ENCODE measurements at places on chromosomes 12 and 14. TPM values are rescaled to one million over a fixed set of nuclear protein-coding genes. Genes with fewer than 3 reads are reported as not detected.
A peak's percentile ranks its signal among the peaks of the same experiment; 100 is the strongest.

Gene GSG1
- polyA plus RNA-seq, result 1.6 TPM

Gene HOXC4
- 0.05 TPM for polyA plus RNA-seq

DNA sequence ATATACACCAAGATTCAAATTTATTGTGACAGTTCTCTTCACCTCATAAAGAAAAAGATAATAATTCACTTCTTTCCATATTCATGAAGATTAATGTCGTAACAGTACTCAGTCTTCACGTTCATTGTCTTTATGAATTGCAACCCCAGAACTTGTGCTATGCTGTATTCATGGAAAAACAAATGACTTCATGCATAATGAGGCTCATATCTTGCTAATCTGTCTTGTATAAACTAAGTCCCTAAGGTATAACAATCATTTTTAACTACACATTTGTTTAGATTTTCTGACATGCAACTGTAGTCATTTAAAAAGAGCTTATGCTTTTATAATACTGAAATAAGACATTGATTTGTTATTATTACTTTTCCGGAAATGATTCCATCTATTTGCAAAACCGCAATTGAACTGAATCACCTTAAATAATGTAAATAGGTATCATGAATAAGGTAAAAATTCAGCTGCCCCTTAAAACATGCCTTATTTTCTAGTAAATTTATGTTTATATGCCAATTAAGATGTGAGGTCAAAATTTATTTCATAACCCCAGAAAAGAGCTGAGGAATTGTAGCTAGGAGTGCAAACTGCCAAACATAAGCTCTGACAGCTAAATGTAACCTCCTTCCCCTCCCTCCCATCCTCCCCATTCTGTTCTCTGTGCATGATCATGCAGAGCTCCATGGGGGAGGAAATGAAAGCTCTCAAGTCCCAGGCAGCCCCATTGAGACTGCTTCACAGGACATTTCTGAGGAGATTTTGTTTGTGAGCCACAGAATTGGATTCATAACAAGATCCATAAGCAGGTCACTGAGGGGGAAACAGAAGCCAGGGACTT, 301.6 kb downstream of the ATP23 start:
- DNase-seq, result peak; percentile 21

Gene SLC10A1
- not detected for polyA plus RNA-seq

Gene NIN
- polyA plus RNA-seq, result 25.1 TPM

Gene POTEG
- not detected for polyA plus RNA-seq

DNA sequence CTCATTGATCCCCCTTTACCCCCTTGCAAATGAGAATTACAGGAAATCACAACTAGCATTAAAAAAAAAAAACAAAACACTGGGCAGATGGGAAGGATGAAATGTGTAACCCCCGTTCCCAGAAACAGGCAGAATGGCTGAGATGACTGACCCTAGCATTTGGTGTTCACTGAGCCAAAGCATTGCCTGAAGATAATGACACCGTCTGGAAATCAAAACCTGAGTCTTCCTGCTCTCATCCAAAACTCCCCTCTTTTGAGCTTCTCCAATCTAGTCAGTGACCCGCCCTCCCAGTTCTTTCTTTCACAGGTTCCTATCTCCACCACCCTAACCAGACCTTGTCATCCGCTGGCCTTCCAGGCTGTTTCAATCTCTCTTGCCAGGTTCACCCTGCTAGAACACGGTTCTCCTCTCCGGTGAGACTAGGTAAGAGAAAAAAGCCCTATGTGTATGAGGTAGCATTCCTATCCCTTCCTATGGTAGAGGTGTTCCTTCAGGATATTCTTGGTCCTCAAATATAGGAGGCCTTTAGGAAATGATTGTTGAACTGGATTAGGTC, 21.3 kb downstream of the SUSD6 start:
- no peak for DNase-seq

Gene TRIM9
- 0.02 TPM for polyA plus RNA-seq

DNA sequence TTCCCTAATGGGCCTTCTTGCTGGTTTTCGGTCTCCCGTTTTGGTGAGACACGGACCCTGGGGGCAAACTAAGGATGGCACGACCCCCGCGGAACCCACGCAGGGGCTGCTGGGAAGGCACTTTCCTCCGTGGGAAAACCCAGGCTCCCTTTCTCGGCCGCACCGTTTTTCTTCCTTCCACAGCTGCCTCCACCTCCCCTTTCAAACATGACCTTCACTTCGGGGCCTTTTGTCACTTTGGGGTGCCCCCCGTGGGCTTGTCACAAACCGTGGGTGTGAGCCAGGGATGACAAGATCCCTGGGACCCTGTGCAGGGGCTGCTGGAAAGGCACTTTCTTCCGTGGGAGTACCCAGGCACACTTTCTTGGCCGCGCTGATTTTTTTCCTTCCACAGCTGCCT, 268.7 kb downstream of the ALG10 start:
- no peak for DNase-seq

Gene OR11H12
- polyA plus RNA-seq, result not detected

- no peak for DNase-seq
Observed at GRCh38 chr12:116490471-116490870, 68.7 kb upstream of the MAP1LC3B2 start.

Gene C12orf54
- not detected for polyA plus RNA-seq

Gene ANO2
- polyA plus RNA-seq, result not detected

- DNase-seq, result no peak
Observed at GRCh38 chr14:54783660-54784015, 119.0 kb downstream of the GCH1 start.

DNA sequence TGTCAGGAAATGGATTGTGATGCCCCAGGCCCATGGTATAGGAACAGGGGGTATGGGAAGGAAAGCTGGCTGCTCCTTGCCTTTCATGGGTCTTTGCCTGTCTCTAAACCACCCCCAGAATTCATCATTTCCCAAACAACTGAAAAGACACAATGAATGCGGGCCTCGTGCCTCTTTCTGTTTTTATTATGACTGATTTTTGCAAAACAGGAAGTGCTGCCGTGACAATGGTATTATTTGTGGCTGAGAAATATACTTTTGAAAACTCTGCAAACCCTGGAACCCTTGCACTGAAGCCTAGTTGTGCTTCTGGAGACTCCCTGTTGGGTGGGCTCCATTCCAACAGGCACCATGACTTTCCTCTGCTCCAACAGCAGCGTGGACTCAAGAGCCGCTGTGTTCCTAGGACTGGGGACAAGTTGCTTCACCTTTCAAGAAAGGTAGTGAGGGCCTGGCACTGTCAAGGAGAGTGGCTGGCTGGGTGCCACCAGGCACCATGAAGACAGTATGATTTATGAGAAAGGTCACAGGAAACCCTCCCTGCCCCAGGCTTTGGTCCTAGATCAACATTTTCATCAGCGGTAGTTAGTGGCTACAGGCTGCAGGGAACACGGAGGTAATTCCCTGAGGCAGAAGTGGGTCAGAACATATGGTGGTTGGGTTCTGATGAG, 4.8 kb upstream of the DGLUCY start:
- DNase-seq, result no peak

DNA sequence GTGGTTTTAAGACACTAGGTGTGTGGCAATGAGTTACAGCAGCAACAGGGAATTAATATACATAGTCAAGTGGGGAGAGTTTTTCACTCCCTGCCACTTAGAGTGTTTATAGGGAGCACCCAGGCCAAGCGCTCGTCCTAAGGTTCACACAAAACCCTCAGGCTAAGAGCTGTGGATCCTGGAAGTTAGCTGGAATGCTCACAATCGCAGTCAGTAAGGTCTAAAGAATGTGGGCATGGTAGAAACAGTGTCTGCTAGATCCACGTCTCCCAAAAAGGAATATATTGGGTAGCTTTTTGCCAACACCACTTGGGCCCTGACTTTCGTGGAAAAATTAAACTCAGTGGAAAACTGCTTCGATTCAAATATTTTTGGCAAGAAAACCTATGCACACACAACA, 36.6 kb downstream of the STAB2 start:
- no peak for DNase-seq

- no peak for DNase-seq
Observed at GRCh38 chr12:96383371-96383770, 16.9 kb downstream of the CDK17 start.

DNA sequence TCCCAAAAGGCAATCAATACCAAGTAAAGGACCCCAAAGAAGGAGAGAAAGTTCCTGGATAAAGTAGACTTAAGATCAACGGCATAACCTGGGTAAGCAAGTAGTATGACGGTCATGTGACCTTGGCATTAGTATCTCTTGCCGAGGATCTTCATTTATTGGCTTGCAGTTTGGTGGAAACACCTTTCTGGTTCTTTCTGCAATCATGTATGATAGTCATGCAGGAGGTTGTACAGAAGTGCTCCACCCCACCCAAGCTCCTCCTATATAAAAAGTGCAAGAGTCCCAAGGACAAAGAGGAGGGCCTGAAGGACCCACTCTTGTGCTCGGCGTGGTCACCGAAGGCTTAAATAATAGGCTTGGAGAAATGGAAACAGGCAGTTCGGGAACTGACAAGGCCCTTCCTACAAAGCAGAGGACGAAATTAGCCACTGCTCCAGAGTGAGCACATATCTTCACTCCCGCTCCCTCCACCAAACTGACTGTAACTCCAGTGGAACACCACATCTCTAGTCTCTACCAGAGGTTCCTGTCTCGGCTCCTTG, 750 bp downstream of the CS start:
- DNase-seq, result no peak

GRCh38 chr14:54554401-54554800, 12.5 kb upstream of the SAMD4A start:
- DNase-seq, result no peak

Gene PLXNC1
- 3.8 TPM for polyA plus RNA-seq

GRCh38 chr12:6824901-6825381, 3.3 kb upstream of the P3H3 start:
- DNase-seq, result no peak

Gene GPR84
- not detected for polyA plus RNA-seq

DNA sequence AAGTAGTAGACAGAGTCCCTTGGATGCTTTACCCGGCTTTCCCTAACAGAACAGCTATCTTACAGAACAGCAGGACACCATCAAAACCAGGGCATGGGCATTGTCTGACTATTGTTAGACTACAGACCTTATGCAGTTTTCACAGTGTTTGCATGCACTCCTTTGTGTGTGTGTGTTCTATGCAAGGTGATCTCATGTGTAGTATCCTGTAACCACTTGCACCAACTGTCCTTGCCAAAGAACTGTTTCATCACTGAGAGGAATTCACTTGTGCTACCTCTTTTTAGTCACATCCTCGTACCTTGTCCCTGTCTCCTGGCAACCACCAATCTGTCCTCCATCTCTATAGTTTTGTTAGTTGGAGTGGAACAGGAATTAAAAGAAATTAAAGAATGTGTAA, 183.6 kb upstream of the PZP start:
- no peak for DNase-seq

GRCh38 chr12:5817246-5817645, 127.8 kb downstream of the ANO2 start:
- DNase-seq, result no peak

- DNase-seq, result no peak
Observed at GRCh38 chr14:55384536-55384935, 27.1 kb downstream of the ATG14 start.

Gene MYF5
- polyA plus RNA-seq, result not detected

GRCh38 chr12:2733493-2734355, 61.0 kb upstream of the FKBP4 start:
- DNase-seq, result no peak

Data from AG04450 (cell line).